ENCODE measurements at places on chromosomes 13 and 19.

DNA sequence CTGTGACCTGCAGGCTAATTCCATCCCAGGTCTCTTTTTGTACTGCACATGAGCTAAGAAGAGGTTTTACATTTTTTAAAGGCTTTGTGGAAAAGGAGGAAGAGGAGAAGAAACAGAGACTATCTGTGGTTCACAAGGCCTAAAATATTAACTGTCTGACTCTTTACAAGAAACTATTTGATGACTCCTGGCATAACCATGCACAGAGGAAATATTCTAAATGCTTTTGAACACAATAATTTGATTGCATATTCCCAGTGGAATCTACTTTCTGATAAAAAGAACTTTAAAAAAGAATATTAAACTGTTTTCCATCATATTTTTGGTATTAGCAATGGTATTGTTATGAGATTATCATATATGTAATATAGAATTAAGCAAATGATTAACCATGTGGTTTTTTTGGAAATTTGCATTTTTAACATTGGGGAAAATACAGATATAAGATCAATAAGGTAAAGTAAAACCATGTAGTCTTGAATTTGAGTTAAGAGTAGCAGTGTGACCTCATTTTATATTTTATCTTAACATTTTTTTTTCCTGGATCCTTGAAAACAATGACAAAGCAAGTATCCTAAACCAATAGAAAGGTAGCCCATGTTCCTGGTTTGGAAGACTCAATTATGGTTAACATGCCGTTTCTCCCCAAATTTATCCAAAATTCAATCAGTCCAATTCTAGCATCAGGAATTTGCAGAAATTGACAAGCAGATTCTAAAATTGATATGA, 251.0 kb downstream of the UQCRFS1 start:
- no peak for DNase-seq

GRCh38 chr19:7767487-7767886, 4.4 kb downstream of the CLEC4M start:
- no peak for DNase-seq

- no peak for DNase-seq
These were observed 44.6 kb upstream of the MCF2L start for GRCh38 chr13:112924365-112924764.

GRCh38 chr19:33660410-33661124, 38.8 kb downstream of the CHST8 start:
- DNase-seq, result no peak

DNA sequence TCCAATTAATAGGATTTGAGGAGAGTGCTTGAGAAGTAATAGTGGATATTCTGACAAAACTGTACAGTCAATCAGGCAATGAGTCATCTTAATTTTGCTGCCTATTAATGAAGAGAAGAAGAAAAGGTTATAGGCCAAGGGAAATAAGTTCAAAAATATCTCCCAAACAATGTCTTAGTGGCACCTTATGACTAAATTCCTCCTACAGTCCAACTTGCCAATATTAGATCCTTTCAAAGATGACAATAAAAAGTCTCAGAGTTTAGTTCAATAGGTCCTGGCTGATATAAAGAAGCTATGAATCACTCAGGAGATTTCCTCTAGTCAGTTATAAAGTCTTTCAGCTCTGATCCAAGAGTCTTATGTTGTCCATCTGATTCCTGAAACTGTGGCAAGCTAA, 27.9 kb downstream of the UGGT2 start:
- DNase-seq, result no peak

- DNase-seq, result no peak
These were observed 158.6 kb downstream of the KATNAL1 start for GRCh38 chr13:30148786-30149185.

DNA sequence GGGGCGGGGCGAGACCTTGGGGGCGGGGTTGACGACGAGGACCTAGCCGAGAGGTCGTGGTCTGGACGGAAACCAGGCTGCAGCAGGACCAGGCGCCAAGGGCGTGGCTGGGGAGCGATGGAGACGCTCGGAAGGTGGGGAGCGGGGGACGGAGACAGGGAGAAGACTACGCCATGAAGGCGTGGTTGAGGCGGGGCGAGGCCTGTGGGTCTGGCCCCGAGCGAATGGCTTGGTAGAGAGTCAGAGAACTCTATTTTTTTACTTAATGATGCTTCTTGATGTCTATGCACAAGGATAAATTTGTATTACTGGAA, 674 bp upstream of the FBXL12 start:
- no peak for DNase-seq
